Activated T-helper 1 cell treated with Interleukin-2 at 50 U/mL for 16 hours (primary cell): ENCODE measurements at places on chromosomes 1 and 21.

- no peak for DNase-seq
Measured at GRCh38 chr21:46148106-46148505, 7.3 kb downstream of the FTCD start.

DNA sequence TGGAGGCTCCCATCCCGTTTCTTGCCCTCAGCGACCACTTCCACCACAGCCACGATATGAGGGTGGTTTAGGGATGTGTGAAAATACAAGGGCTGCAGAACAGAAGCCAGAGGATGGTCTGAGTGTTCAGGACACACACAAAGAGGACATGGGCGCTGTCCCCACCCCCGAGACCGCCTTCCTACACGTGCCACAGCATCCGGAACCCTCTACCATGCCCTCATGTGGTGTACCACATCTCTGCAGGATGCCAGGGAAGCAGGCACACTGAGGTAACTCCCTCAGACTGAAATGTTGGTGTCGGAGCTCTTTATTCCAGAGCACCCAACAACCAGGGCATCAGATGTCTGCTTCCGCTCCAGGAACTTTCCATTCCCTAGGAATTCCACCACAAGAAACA is 23.1 kb downstream of the NPHP4 start:
- no peak for DNase-seq

DNA sequence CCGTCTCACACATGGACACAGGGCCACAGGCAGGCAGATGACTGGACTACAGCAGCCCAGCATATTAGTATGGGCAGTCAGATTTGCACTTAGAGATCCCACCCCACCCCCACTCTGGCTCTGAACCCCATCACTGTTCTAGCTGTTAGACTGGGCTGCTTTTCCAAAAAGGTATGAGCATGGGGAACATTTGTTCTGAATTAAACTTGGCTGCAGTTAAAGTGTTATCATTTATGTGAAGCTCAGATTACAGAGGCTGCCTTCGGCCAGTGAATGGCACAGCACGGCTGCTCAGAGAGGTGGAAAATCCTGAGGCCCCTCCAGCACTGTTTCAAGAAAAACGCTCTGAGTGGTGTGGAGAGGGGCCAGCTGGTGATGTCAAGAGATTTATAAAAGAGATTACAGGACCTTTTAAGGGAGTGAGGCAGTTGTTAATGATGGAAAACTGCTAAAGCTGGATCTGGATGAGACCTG is 6.9 kb upstream of the NOS1AP start:
- no peak for DNase-seq

DNA sequence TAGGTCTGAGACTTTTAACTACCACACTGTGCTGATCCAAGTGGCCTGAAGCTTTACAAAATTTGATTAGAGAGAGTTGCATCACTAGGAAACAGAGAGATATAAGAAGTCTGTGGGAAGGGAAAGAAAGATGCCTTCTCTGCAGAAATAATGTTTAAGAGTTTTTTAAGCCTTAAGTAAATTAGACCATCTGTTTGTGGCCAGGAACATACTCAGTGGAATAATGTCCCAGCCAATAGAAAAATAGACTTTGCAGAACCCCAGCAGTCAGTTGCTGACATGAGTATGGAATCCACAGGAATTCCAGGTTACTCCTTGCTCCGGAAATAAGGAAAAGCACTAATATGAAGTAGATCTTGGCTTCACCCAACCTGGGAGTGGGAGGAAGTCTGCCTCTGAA is 144.8 kb downstream of the ST6GALNAC5 start:
- no peak for DNase-seq

DNA sequence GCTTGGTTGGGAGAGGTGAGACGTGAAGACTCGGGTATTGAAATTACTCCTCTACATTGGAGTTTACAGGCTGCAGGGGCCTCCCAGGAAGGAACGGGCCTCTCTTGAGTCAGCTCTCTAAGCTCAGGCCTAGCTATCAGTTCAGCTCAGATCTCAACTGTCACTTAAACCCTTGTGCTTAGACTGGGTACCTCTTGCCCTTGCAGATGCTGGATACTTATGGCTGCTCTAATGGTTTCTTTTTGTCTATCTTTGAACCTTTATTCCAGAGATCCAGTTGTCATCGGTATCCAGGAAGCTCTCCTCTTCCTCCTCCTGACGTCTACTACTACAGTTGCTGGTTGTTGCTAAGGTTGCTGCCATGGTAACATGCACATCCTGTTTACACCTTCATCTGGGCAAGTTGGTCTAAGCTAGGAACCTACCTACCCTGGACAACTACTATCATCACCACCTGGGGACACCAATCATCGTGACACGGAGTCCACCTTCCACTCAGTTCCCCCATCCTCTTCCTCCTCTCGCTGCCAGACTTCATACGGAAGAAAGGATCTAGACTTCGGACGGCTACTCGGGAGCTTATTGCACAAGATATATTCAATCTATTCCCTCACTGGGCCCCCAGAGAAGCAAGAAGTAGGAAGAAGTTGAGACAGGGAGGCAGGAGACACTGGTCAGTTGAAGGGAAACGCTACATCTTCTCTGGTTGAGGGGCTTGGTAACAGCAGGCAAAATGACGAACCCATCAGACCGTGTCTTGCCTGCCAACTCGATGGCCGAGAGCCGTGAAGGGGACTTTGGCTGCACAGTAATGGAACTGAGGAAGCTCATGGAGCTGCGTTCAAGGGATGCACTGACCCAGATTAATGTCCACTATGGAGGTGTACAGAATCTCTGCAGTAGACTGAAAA is 56.1 kb downstream of the ATP2B4 start:
- DNase-seq: peak; percentile 39

GRCh38 chr1:174036798-174037197 is 14.6 kb upstream of the RC3H1 start:
- DNase-seq: no peak

- DNase-seq: no peak
Measured at GRCh38 chr1:66312271-66312990, 221.5 kb upstream of the SGIP1 start.

DNA sequence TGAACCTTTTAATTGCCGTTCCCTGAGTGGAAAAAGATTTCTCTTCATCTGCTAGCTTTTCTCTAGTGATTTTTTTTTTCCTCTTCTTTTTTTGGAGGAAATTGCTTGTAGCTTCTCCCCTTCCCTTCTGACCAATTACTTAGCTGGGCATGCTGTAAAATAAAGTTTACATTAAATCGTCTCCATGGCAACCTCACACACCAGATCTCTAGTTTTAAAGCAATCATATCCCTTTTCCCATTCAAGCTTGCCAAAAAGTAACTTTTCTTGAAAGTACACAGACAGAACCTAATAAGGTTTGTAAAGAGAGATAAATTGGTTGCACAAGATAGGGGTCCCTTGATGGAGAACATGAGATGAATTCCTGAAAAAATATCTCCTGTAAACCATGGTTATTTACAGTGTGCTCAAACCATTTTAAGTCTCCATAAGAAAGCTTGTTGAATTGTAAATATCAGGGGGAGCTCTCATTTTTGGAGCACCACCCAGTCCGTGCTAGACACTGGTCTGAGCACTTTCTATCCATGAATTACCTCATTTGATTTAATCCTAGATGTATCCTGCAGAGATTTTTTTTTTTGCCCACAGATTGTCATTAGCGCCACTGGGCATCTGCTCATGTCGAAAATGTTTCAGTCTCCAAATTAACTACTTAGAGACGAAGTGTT is 32.6 kb upstream of the HTR1D start:
- no peak for DNase-seq

DNA sequence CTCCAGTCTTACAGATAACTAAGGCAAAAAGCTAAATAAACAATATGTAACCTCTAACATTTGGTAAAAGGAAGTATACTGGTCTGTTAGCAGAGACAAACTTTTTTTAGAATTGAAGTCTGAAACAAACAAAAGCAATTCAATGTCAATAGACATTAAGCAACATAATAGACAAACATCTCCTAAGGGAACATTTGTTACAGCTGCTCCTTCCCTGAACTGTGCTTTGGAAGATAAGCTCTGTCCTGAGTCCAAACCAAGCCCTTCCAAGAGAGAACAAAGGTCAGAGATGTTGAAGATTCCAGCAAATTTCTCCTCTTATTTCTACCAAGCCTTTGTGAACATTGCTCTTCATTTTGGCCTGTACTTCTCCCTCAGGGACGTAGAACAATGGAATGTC is 25.3 kb downstream of the FMO2 start:
- no peak for DNase-seq

DNA sequence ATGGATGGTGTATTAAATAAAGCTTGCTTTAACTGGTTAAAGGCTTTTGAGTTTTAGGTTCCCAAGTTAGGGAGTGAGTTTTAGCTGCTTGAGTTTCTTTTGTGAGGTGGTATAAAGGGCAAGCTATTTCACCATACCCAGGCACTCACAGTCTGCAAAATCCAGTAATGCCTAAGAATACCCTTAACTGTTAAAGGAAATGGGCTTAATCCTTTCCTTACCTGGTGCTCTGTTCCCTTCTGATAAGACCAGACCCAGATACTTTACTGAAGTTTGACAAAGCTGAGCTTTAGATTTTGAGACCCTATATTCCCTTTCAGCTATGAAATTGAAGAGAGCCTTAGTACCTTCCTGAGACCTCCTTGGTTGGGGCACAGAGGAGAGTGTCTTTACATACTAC is 30.3 kb downstream of the MSTO1 start:
- DNase-seq: no peak

DNA sequence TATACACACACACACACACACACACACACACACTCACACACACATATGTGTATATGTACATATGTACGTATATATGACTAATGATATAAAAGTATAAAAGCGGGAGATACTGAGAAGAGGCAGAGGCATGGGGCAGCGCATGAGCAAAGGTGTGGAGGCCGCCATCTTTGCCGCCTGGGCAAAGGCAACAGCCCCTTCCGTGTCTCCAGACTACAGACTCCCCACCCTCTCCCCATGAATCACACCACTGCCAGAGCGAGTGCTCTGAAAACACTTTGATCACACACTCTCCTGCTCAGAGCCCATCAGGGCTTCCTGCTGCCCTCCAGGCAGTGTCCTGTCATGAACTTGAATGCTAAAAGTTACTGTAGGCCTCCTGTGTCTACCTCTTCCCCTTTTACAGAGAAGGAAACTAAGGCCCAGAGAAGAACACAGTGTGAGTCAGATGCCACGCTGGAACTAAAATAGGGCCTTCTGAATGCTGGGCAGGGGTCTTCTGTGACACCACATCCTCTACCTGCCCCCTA is 54.7 kb upstream of the SSBP3 start:
- no peak for DNase-seq

- DNase-seq: no peak
Measured at GRCh38 chr21:32994305-32994704, 31.4 kb upstream of the OLIG2 start.

DNA sequence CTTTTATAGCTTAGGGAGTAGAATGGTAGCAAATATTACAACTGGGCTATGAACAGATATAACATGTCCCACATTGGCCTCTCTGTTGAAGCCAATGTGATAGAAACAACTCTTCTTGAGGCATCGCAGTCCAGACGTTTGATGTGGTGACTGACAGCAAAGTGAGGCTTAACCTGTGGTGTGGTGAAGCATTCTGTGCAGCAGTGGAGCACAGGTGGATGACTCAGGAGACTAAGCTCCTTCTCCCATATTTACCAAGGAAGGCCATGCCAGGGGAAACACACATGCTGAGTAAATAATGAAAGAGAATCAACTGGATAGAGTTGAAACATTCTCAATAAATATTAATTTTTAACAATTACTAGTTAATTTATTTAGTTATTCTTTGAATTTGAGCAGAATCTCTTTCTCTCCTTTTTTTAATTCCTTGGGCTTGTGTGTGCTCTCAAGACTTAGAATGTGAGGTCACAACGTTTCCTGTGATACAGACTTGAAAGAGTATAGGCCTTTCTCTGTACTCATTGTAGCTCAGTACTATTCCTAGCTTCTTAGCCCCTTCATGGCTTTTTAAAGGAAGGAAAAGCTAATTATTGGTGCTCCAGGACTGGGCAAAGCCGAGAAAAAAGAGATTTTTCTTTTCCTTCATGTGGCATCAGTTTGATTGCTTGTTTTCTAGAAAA is 17.6 kb downstream of the CRB1 start:
- DNase-seq: no peak

GRCh38 chr1:155009221-155009711 is 6.7 kb downstream of the ZBTB7B start:
- DNase-seq: no peak

DNA sequence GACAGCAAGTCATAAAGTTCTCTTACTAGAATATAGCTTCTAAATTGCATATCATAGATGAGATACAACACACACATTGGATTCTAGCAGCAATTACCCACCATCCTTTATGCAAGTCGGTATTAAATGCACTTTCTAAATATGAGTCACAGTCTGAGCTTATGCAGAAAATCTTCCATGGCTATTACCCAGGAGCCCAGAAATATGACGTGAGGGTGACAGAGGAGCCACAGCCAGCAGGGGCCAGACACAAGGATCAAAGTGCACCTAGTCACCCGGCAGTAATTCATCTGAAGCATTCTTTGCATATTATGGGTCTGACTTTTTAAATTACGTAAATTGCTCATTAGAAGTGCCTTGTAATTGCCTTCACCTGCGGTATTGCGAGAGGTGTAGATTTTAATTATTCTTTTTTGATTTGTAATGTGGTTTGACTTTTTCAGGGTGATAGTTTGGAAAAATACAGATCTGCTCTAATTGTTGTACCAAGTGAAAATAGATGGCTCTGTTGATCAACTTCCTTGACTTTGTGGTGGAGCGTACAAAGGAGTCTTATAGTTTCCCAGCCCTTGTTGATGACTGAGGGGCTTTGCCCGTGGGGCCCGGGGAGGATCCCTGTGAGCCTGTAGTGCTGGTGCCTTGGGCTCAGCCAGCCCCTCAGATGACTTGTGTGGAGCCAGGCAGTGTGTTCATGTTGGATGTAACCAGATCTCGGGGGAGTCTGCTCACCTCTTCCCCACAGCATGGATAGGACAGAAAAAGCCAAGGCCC is 470.0 kb upstream of the VAMP3 start:
- no peak for DNase-seq

DNA sequence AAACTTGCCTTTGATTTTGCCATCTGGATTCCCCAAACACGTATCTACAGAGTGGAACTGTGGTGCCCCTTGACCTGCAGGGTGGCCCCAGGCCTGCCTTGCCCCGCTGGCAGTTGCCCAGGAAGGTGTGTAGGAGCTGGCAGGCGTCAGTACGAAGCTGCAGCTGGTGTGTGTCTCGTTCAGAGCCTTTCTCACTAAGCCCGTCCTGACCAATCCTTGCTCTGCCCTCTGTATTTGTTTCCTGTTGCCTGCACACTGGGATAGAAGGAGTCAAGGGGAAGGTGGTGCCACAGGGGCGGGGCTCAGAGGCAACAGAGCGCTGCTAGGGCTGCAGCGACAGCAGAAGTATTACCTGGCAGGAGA is 5.2 kb upstream of the VSIG8 start:
- DNase-seq: no peak

- no peak for DNase-seq
Measured at GRCh38 chr1:22958556-22958955, 14.1 kb downstream of the LACTBL1 start.

DNA sequence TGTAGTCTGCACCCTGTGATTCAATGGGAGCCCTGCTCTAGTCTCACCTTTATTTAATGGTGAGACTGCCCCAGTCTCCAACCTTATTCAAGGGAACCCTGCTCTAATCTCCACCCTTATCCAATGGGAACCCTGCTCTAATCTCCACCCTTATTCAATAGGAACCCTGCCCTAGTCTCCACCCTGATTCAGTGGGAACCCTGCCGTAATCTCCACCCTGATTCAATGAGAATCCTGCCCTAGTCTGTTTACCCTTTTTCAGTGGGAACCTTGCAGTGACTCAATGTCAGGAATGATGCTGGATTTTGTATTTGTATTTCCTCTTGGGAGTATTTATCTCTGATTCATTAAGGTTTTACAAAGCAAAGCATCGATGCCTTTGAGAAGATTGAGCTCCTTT is 39.5 kb downstream of the TRPM2 start:
- no peak for DNase-seq
